ENCODE measurements at places on chromosomes 11 and 22. TPM values are rescaled to one million over a fixed set of nuclear protein-coding genes. Genes with fewer than 3 reads are reported as not detected.
A peak's percentile ranks its signal among the peaks of the same experiment; 100 is the strongest.

The ELMOD1 gene
- not detected for total RNA-seq

DNA sequence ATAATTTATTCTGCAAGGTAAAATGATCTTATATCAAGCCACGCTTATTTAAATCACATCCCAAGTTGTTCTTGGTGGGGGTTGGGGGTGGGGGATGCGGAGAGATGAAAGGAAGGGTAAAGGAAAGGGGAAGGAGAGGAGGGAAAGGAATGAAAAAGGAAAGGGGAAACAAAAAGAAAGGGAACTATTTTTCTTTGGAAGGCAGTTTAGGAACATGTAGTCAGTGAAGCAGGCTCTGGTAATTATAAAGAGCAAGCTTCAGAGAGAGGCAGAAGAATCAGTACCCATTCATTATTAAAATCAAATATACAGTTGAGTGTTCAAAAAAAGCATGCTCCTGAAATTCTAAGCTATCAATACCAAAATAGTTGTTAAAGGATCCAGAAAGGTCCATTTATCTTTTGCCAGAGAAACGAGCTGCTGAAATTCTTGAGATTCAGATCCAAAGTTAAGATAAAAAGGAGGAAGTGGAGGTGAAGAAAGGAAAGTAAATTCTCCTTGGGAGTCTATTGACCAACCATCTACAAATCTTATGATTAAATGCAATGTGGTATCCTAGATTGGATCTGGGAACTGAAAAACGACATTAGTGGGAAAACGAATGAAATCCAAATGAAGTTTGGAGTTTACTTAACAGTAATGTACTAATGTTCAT lies 107.4 kb downstream of the SGSM3 start:
- DNase-seq = no peak

- no peak for DNase-seq
Measured at GRCh38 chr11:30447058-30447640, 124.2 kb downstream of the ARL14EP start.

DNA sequence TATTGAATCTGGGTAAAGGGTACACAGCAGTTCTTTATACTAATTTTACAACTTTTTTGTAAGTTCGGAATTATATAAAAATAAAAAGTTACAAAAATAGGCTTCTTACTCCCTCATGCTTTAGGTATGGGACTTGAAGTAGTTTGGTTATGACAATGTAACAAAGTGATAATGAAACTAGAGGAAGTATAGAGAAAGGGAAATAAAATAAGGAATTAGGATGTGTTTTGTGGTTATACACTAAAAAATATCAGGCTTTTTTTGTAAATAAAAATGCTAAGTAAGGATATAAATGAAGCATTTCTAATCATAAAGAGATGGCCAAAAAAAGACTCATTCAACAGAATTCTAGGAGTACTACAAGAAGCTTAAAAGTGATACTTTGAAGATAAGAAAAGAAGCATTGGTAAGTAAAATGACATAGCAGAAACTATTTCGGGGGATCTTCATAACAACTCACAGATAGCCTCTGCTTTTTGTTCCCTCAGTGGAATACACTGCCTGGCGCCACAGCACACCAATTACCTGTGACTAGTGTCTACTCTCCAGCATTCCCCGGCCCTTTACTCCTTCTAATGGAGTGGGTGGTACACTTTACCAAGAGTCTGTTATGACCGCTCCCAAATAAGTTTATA lies 322.7 kb upstream of the PITPNB start:
- no peak for DNase-seq

The TSPO gene
- total RNA-seq = 250 TPM

DNA sequence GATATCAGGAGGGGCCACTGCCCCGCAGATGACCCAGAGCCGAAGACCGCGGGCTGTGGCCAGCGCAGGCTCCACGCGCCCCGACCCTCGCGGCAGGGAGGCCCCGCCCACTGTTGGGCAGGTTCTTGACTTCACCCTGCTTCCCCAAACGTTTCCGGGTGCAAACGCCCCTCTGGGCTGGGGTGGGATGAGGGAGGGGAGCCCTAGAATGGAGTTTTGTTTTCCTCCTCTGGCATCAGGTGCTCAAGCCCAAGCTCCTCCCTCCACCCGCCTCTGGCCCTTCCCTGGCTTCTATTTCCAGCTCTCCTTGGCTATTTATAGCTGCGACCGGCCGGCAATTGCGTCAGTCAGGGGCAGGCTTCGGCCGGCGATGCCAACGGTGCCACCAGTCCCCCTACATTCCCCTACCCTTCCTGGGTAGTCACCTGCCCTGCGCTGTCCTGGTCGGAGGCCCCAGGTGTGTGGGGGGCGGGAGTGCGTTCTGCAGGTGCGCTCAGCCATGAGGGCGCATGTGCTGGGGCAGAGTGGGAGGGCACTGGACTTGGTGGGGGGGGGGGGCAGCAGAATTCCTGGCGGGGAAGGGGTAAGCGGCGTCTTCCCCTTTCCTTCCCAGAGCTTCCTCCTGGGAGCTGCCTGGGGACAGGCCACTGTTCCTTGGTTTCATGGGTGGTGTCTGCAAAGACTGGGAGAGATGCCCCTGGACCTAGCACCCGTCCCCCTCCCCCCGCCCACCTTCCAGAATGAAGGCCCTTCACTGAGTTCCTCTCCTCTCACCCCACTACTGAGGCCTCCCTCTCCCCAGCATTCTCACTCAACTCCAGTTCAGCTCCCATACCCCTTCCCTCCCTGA lies 23.6 kb downstream of the DUSP8 start:
- peak; percentile 85 for DNase-seq

The CABP4 gene
- 10.7 TPM for total RNA-seq

The BTBD18 gene
- not detected for total RNA-seq

- no peak for DNase-seq
Measured at GRCh38 chr11:120893440-120894201, 130.3 kb upstream of the TBCEL start.

Data from breast epithelium (tissue), 4 donors.